ENCODE measurements at places on chromosomes 5 and 9.

DNA sequence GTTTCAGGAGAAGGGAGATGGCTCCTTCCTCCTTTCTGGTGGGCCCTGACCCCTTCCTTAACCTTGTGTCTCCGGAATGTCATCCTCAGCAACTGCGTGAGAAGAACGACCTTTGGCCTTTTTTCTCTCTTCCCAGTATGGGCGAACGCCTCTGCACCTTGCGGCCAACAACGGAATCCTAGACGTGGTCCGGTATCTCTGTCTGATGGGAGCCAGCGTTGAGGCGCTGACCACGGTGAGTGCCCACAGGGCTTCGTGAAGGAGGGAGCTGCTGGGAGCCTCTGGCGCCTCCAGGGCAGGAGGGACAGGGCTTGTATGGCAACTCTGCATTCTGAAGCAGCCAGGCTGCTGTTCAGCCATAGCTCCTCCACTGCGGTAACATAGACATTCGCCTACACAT, 68.0 kb upstream of the CTSL start:
- no peak for DNase-seq

GRCh38 chr9:14246951-14247350, 67.0 kb downstream of the NFIB start:
- no peak for DNase-seq

DNA sequence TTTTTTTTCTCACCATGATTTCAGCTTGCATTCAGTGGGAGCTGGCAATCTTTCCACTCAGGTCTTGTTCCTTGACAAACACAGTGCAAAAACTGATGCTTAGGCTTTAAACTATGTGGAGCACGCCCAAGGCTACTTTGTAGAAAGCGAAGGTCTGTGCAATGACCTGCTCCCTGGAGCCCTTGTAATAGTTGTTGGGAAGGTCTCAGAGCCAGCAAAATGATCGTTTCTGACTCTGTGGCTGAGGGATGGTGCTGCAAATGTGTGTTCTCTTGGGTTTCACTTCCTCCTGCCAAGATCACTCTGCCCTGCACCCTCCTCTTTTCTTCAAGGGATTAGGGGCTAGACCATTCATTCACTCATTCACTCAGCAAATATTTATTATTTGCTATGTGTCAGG, 249.7 kb upstream of the MAP3K1 start:
- no peak for DNase-seq

GRCh38 chr5:102778478-102778877, 23.4 kb downstream of the PAM start:
- no peak for DNase-seq

- no peak for DNase-seq
Measured at GRCh38 chr5:139222346-139222745, 24.2 kb upstream of the SIL1 start.

DNA sequence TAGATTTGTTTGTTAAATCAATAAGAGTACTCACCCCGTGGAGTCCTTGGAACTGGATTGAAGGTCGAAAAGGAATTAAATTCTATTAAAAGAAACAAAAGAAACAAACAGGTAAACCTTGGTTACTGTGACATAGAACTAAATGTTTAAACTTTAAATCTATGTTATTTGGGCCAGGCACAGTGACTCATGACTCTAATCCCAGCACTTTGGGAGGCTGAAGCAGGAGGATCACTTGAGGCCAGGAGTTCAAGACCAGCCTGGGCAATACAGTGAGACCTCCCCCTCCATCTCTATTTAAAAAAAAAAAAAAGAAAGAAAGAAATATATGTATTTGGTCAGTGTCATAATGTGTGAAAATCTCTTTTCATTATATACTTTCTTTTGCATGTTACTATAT, 18.7 kb downstream of the ELL2 start:
- no peak for DNase-seq

- no peak for DNase-seq
Measured at GRCh38 chr5:131068893-131069643, 96.0 kb downstream of the HINT1 start.

DNA sequence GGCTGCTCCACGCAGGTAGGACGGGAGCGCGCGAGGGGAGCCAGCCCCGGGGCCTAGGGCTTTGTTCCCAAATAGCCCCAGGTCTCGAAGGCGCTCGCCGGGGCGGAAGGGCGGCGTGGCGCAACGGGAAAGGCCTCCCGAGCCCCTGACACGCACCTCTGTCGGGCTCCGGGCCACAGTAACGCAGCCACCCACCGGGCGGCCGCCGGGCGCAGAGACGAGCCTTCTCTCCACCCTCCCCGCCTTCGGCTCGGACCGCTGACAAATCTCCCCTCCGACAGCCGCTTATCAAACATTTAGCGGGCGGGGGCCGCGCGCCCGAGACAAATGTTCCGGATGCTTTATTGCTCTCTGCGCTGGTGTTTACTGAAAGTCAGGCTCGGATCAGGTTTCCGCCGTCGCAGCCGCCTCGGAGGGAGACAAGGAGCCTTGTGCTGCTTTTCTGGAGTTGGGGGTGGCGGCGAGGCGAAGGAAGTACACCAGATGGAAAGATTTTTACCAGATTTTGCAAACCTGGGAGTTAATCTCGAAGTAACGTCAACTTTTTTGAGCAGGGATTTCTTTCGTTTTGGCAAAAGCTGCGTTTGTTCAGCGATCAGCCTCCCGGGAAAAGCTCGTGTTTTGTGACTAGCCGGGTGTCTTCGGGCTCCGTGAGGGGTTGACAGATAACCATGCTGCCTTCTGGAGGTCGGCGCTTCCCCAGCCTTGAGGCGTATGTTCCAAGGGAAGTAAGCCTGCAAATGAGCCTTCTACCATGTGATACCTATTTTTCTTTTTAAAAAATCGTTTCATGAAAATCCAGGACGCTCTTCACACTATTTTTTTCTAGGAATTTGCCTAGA, 950 bp downstream of the RGMB start:
- DNase-seq, result peak; percentile 75

GRCh38 chr5:110738503-110738811, 350 bp upstream of the SLC25A46 start:
- no peak for DNase-seq

DNA sequence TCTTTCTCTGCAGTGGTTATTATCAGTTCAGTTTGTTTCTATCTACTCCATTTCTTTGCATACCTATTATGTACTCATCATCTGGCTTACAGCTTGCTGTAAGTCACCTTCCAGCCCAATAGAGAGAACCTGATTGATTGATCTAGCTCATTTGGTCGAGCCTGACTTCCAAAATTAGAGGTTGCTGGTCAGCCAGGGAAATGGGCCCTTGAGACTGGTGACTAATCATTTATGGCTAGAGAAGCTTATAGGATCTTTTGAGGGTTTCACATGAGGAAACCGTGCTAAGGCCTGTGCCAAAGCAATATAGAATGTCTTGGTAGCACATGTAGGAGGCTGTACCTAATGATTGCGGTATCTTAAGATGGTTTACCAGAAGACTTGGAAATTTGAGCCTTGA, 5.8 kb downstream of the SREK1 start:
- no peak for DNase-seq

GRCh38 chr9:138024831-138025291, 147.3 kb downstream of the CACNA1B start:
- no peak for DNase-seq

GRCh38 chr5:104606258-104606829, 1043.8 kb upstream of the NUDT12 start:
- peak; percentile 87 for DNase-seq

- no peak for DNase-seq
Measured at GRCh38 chr9:16661816-16662215, 208.7 kb downstream of the BNC2 start.

GRCh38 chr5:113760486-113760885, 247.0 kb downstream of the YTHDC2 start:
- DNase-seq, result no peak

DNA sequence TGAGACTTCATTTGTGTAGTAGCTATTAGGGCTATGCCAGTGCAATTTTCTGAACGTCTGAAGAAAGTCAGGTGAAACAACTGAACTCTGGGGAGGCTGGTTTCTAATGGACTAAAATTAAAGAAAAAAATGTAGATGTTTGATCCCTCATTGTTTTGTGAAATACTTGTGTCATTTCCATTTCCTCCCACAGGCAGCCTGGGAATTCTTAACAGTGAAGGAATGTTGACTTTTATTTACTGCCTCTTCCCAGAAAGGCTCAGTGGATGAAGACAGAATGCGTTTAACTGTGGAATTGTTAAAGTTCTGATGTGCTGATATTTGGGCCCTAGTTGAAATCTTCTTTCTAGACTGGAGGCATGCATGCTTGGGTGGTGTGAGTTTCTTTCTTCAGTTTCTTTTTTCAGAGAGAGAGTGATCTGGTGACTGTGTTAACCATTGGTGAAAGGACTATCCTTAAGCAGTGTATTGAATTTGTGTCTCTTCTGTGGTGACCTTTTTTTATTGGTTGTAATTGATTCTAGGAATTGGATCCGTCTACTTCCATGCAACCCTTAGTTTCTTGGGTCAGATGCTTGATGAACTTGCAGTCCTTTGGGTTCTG, 15.5 kb downstream of the ACER2 start:
- DNase-seq, result no peak

DNA sequence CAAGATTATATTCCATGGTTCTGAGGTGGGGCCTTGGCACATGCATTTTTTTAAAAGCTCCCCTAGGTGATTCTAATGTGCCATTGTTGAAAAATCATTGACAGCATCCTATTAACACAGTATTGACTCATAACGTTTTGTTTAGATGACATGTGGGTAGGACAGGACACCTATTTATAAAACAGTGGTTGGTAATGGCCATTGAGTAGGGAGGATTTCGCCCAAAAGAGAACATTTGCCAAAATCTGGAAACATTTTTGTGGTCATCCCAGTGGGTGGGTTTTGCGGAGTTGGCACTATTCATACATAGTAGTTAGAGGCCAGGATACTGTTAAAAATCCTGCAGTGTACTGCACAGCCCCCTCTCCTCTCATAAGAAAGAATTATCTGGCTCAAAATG, 6.4 kb upstream of the CHD1 start:
- DNase-seq, result no peak

GRCh38 chr5:124996023-124996763, 249.8 kb upstream of the ZNF608 start:
- DNase-seq, result no peak

- DNase-seq, result no peak
Measured at GRCh38 chr5:44875661-44876605, 67.2 kb downstream of the MRPS30 start.

GRCh38 chr5:524973-525761, 918 bp upstream of the SLC9A3 start:
- no peak for DNase-seq

GRCh38 chr5:174177531-174177930, 132.0 kb downstream of the NSG2 start:
- DNase-seq, result no peak

GRCh38 chr5:150659360-150660107, 1.5 kb upstream of the MYOZ3 start:
- DNase-seq, result no peak

DNA sequence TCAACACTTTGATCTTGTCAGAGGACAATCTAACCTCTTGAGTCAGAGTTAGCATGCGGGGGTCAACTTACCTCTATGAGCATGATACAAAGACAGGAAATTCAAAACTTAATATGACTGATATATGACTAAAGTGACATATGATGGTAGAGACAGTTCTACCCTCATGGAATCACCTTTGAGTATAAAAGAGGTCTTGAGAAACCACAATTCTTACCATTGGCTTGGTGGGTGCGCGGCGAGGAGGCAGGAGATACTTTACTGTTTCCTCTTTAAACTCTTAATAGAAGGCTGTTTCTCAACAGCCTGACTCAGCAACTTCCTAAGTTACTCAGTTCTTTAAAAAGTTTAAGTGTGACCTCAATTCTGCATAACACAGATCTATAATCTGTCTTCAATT, 372.8 kb downstream of the KIAA0825 start:
- no peak for DNase-seq

- DNase-seq, result no peak
Measured at GRCh38 chr5:172798422-172799215, 27.6 kb upstream of the DUSP1 start.

GRCh38 chr5:79878721-79879336, 112.2 kb downstream of the MTX3 start:
- no peak for DNase-seq

DNA sequence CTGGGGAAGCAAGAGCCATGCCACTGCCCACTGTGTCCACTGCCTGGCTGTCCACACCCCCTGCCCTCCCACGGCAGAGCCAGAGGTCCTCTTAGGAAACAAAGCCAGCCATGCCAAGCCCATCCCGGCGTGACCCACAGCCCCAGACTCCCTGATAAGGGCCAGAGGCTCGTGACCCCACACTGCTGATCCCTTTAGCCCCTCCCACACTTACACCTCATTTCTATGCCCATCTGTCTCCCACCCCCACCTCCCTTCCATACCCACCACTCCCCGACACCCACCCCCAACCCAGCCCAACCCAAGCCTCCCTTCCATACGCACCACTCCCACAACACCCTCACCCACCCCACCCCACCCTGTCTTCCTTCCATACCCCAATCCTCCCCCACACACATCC, 17.3 kb downstream of the PTGES start:
- no peak for DNase-seq

GRCh38 chr5:24363789-24364481, 280.8 kb downstream of the CDH10 start:
- peak; percentile 98 for DNase-seq

DNA sequence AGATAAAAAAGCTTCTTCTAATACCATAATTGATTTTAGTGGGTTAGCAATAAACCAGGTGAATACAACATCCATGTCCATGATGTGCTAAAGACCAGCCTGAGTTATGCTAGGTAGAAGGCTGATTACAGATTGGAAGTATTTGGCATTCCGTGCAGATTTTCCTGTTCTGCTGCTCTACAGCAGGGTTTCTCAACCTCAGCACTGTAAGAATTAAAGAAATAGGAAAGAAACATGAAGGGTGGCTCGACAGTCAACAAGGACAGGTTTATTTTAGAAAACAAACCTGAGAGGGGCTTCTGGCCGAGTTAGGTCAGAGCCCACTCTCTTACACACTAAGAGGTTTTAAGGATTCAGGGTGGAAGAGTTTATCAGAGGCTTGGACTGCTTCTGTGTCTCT, 42.3 kb downstream of the ZFAND5 start:
- no peak for DNase-seq

DNA sequence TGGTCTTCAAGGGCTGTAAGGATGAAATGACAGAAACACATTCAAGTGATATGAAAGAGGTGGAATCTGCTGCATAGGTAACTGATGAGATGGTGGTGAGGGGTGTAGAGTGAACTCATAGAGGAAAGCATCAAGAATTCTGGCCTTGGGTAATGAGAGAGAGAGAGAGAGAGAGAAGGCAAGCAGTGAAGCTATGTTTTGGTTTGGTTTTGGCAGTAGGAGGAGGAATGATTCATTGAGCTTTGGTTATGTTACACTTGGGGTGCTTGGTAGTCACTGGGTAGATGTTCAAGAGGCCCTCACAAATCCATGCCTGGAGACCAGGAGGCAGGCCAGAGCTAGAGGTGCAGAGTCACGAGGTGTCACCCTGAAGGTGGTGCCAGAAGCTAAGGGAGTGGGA, 89.5 kb downstream of the EGFLAM start:
- no peak for DNase-seq
